ENCODE measurements at places on chromosomes 16 and 17.

- DNase-seq: no peak
Observed at GRCh38 chr16:11187522-11188023, 68.4 kb downstream of the SOCS1 start.

- no peak for DNase-seq
Observed at GRCh38 chr17:17691468-17692263, 10.4 kb downstream of the RAI1 start.

GRCh38 chr16:88076211-88076931 is 125.1 kb downstream of the BANP start:
- DNase-seq: no peak

- DNase-seq: peak; percentile 85
Observed at GRCh38 chr17:8226536-8227237, 16.3 kb upstream of the AURKB start.

All from right atrium auricular region (tissue), 2 donors.